Muscle of leg (tissue), 16 donors: ENCODE measurements at places on chromosomes 2 and 18.

DNA sequence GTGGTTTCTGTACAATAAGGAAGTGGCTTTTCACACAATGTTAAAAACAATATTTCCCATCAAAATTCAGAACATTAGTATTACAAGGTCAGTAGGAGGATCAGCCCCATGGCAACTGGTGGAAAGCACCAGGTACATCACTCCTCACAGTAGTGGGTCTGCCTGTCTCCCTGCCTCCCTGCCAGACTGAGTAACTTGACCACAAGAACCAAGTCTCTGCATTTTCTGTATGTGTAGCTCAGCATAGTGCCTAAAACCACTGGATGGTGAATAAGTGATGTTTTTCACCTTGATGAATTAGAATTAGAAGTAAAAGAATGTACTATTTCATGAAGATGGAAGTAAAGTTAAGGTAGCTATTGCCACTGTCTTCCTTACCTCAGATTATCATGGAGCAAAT is 4.1 kb upstream of the WDR7 start:
- no peak for DNase-seq

GRCh38 chr2:159124931-159125467 is 156.6 kb downstream of the TANC1 start:
- DNase-seq: no peak

DNA sequence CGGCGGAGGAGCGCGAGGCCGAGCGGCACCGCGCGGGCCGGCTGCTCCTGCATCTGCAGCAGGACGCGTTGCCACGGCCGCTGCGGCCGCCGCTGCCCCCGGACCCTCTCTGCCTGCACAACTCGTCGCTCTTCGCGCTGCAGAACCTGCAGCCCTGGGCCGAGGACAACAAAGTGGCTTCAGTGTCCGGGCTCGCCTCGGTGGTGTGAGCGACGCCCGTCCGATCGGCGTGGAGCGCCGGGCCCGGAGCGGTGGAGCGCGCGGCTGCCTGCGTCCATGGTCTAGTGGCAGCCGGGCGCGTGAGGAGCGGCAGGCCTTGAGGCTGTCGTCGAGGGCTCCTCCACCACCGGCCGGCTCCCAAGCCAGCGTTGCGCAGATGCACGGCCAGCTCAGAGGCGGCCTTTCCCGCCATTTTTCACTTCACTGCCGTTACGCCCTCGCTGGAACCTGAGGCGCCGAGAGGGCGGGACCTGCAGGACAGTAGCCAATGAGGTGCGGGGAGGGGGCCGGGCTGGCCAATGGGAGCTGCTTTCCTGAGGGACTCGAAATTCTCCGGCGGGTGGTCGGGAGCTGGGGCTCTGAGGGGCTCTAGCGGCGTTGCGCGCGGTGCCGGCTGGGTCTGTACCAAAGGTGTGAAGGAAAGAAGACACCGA is 1.9 kb downstream of the TLX2 start:
- DNase-seq: peak; percentile 75

DNA sequence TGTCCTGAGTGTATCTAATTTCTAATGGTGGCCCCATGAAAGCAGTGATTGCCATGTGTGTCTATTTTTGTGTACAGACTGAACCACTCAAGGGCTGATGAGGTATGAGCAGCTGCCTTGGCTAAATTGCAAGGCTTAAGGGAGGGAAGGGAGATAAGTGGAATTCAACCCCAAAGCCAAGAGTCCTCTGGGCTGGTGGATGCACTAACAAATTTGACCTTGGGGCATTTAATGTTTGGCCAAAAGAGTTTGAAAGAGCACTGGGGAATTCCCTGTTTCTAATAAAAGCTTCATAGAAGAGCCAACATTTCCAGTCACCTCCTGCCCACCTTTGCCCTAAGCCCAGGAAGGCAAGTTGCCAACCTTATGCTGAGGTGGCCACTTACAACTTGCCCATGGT is 172.1 kb downstream of the SETBP1 start:
- DNase-seq: peak; percentile 85

DNA sequence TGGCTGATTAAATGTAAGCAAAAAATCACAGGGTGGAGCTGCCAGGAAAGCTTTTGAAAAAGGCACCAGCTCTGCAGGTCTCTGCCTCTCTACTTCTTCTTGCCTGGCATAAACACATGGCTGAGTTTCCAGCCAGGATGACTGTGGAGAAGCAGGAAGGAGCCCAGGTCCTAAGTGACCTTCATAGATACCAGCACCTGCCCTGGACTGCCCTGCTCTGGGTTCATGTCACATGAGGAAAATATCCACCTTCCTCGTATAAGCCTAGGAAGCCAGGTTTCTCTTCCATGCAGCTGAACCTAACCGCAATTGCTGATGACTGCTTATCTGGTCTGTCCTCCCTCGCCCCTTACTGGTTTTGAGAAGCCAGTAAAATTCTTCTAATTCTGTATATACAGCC is 47.8 kb upstream of the CREB1 start:
- no peak for DNase-seq

- no peak for DNase-seq
Observed at GRCh38 chr2:112814278-112814677, 22.3 kb downstream of the IL1B start.

DNA sequence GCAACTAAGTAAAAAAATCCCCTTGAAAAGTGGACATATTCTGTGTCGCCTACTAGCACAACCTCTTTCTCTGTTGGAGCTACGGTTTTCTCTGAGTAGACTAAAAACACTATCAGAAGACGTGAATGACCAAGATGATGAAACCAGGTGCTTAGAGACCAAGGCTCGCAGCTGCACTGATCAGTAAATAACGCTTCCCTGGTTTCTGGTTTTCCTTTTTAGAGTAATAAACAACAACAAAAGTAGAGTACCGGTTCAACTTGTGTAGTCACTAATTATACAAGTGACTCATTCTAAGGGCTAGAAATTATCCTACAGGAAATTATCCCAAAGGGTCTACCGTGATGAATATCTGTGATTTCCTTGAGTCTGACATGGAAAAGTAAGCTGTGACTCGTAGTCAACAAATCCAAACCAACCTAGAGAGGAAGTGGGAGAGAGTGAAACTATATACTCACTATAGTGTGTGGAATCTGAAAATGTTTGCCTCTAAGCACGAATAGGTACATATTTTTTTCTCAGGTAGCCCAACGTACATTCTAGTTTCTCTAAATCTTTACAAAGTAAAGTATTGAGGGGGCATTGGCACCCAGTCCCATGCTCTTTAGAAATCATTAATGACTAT is 17.8 kb downstream of the RASGRP3 start:
- DNase-seq: no peak

GRCh38 chr18:12079491-12080237 is 14.0 kb upstream of the ANKRD62 start:
- peak; percentile 93 for DNase-seq

GRCh38 chr2:200471324-200471848 is 38.5 kb downstream of the KCTD18 start:
- DNase-seq: no peak

DNA sequence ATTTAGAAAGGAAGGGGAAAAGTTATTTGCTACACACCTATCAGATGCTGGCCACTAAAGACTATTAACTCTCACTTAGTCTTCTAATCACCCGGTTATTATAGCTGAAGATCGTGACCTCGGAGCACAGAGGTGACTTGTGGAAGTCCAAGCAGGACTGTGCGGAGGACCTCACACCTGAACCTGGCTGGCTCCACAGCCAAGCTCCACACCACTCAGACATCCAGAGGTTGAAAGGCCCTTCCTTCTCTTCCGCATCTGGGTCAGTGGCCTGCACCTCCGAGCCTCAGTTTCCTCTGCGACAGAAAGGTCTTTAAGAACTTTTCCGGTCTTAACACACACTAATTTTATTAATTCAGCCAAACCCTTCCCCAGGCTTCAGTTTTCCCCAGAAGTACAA is 57.9 kb downstream of the TNS1 start:
- no peak for DNase-seq

DNA sequence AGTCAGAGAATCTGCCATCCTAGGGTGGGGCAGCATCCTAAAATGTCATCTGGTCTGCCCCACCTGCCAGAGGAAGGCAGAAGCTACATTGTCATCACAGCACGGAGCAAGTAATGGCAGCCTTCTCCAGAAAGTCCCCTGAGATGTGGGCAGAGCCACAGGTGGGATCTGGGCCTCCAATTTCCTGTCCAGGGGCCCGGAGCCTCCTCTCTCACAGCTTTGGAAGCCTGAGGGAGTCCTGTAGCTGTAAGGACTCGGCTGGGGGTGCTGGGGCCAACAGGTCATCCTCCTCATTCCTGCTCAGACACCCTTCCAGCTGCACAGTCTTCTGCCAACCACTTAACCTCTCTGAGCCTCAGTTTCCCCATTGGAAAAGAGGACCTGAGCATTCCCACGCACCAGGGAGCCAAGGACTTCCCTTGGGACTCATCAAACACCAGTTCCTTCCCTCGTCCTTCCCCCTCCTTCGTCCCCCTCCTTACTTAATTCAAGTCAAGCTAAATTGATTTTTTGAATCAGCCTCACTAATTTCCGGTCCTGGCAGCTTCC is 48.6 kb upstream of the ID2 start:
- no peak for DNase-seq

DNA sequence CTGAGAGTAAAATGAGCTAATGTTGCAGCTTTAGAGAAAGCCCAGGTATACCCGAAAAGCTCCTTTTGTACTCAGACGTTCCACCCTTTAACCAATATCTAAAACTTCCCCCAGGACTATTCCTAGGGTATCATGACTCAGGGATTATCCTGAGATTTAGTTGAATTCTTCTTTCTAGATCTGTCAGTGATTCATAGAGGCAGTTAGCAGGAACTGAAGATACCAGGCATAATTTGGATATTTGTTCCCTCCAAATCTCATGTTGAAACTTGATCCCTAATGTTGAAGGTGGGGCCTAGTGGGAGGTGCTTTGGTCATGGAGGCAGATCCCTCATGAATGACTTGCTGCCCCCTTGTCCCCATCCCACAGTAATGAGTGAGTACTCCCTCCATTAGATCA is 161.2 kb upstream of the LRP1B start:
- no peak for DNase-seq

DNA sequence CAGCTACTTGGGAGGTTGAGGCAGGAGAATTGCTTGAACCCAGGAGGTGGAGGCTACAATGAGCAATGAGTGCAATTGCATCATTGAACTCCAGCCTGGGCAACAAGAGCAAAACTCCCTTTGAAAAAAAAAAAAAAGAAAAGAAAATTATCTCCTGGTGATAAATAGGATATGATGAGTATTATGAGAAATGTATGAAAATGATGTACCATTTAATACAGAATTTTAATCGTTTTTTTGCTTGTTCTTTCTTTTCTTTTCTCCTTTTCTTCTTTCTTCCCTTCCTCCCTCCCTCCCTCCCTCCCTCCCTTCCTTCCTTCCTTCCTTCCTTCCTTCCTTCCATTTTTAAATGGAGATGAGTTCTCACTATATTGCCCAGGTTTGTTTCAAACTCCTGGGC is 40.4 kb downstream of the TTC27 start:
- no peak for DNase-seq
